ENCODE measurements at places on chromosomes 7 and 10.

- DNase-seq = no peak
Measured at GRCh38 chr7:86776136-86776535, 132.4 kb downstream of the GRM3 start.

DNA sequence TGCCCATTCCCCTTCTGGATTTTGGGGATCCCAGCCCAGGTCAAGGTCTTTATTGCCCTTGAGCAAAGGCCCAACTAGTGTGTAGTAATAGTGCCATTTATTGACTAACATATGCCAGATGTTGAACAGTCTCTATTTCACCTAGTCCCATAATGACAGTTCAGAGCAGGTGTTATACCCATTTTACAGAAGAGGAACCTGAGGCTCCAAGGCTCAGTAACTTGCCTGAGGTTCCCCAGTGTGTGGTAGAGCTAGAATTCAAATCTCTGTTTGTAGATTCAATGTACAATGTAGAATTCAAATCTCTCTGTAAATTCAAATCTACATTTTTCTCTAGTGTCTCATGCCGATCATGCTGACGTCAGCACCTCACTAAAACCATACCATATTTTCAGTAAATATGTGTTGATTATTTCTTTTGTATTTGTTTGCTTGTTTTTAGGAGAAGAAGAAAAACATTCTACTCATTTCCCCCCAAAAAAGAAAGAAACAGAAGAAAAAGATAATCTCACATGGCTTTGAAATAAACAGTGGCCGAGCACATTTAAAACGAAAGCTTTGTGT, 329.7 kb downstream of the PRPF18 start:
- no peak for DNase-seq

DNA sequence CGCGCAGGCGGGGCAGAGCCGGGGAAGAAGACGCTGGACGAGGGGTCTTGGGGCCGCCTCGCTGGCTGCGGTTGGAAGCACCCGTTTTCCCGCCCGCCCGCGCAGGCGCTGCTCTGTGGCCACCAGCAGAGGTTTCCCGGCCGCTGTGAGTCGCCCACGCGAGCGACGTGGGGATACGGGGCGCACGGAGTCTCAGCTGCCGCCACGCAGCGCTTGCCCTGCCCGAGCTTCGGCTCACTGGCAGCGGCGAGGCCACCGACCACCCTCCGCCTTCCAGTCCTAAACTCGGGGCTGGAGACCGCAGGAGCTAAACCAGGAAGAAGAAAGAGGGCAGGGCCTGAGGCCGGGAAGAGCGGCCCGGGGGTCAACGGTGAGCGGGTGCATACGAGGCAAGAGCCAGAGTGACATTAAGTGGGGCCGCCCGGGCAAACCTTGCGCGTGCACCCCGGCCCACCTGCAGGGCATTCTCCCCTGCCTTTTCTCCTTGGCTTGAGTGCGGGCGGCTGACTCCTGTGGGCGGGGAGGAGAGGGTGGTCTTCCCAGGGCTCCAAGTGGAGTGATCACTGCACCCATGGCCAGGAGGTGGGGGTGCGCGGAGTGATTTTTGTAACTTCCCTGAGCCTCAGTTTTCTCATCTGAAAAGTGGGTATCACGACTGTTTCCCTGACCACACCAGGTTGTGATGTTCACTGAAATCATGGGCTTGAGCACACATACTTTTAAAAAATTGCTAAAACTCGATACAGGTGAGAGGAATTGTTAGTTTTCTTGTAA, 7.1 kb upstream of the EMX2 start:
- no peak for DNase-seq

DNA sequence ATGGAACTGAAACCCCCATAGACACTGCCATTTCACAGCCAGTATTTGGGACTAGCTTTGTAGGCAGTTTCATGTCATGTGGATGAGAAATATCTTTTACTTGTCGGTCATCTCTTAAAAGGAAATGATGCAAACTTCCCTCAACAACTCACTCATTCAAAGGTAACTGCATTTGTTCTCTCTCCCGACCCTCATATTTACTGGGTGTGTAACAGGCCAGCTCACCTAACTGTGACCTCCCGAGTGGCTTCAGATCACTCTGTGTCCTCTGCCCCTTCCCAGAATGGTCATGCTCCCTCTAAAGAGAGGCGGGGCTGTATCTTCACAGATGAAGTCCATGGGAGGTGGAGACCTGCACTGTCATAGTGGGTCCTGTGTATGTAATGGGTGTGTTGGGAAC, 14.7 kb downstream of the LRRC18 start:
- DNase-seq = no peak

DNA sequence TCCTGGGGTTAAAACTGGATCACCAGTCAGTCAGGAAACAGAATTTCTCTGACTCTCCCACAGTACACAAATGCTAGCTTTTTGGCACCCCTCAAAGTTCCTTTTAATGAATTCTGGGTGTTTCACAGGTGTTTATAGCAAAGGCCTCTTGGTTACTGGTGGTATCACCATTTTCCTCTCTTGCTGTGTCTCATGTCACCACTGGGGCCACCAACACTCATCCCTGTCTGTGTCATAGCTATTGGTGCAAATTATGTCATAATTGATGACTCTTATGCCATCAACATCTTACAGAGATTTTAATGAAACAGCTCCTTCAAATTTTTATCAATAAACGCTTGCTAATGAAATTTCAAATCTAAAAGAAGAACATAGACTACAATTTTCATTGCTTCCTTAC, 27.7 kb upstream of the OSBPL3 start:
- DNase-seq = no peak

GRCh38 chr7:88566162-88566729, 193.3 kb upstream of the ZNF804B start:
- no peak for DNase-seq

DNA sequence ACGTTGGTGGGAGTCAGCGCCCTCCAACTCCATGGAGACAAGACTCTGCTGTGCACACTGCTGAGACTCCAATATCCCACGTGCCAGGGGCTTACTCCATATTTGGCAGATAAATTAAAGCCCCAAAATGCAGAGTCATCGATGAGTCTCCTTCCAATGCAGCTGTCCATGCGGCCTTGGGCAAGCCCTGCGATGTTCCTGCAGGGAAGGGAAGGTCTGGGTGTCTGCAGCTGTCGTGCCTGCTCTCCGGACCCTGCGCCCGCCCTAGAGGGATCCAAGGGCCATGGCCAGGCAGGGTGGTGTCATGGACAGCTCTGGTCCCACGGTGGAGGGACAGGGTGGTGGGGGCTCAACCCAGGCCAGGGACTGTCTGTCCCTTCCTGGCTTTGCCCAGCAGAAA, 185.2 kb downstream of the PTPRN2 start:
- DNase-seq = no peak

DNA sequence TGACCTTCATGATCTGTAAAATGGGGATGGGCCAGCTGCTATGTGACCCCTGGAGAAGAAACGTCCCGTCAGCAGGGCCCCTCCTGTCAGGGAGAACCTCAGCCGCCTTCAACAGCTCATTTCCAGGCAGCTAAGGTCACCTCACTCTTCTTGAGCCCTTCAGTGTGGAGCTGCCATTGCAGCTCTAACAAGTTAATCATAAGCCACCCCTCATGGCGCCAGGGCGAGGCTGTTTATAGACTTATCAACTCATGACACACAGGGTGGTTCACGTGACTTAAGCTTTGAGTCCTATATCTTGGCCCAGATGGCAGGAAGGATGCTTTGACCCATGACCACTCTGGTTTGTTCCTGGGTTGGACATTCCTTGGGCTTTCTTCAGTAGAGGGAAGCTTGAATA, 315.1 kb downstream of the TNS3 start:
- DNase-seq = no peak

- no peak for DNase-seq
Measured at GRCh38 chr10:88687853-88688467, 18.1 kb upstream of the LIPK start.

DNA sequence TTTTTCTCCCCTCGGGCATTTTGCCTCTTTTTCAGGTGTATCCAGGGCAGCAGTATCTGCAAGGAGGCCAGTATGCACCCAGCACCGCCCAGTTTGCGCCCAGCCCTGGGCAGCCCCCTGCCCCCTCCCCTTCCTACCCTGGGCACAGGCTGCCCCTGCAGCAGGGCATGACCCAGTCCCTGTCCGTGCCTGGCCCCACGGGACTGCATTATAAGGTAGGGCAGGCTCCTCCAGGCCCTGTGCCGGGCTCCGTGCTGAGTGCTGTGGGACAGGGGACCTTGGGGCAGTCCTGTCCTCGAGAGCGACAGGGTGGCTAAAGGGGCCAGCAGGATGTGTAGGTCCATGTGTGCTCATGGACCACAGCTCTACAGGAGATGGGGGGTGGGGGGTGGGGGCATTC, 10.6 kb downstream of the ZMIZ2 start:
- no peak for DNase-seq

DNA sequence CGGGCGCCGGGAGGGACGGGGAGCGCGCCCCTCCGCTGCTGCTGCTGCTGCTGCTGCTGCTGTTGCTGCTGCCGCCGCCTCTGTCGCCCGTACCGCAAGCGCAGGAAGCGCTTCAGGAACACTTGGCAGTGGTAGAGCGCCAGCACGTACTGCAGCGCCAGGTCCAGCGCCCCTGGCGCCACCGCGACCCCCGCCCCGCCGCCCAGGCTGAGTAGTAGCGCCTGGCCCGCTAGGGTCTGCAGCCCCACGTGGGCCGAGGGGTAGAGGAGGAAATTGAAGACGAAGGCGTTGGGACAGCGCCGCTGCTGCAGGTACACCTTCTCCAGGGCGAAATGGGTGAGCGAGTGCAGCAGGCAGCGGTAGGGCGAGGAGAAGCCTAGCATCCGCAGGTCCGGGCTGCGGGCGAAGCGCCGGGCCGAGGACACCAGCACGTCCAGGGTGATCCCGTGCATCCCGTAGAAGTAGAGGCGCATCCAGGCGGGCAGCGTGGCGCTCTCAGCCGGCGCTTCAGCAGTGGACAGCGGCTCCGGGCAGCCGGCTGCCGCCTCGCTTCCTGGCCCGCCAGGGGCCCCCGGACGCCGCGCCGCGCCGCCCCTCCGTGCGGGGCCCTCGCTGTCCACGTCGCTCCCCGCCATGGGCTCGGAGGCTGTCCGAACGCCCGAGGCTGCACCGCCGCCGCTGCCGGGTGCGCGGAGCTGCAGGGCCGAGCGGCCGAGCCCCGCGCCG, at the start of gene TMEM229A:
TSS of gene TMEM229A (minus strand) at position 699 of the 726 bp plus-strand sequence. CDS start at position 635, 64 bp downstream.
- no peak for DNase-seq

GRCh38 chr7:5574770-5575269, 151.2 kb upstream of the TNRC18 start:
- DNase-seq = no peak

GRCh38 chr7:14351167-14351566, 361.7 kb upstream of the ETV1 start:
- DNase-seq = no peak

DNA sequence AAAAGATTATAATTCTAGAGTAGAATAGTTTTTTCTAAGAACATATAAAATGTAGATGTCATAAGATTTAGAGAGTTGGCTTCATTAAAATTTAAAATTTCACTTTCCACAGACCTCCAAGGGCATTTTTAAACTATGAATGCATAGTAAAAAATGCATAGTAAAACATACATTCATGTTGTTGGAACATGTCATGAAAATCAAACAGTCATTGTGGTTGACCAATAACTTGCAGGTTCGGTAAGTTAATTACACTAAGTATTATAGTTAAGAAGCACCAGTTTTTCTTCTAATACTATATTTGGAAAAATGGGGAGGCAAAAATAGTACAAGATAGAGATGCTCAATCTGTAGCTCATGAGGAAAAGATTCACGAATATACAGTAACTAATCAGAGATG, 61.5 kb upstream of the MACROH2A2 start:
- DNase-seq = no peak

- DNase-seq = no peak
Measured at GRCh38 chr7:82050792-82051191, 280.9 kb upstream of the HGF start.

DNA sequence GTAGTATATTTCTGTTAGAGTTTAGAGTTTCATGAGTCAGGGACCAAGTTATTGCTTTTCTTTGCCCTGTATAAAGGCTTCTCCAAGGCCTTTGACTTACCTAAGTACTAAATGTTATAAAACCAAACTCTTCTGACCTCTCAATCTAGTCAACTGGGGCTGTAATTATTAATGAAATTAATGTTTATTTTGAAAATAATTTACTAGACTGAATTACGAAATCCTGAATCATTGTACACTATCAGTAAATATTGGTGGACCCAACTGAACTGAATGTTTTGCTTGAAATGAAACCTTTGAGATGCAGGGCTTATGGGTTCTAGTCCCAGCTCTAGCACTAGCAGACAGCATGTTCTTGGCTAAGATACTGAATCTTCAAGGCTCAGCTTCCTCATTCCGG, 1.7 kb upstream of the CYP2C9 start:
- DNase-seq = no peak

DNA sequence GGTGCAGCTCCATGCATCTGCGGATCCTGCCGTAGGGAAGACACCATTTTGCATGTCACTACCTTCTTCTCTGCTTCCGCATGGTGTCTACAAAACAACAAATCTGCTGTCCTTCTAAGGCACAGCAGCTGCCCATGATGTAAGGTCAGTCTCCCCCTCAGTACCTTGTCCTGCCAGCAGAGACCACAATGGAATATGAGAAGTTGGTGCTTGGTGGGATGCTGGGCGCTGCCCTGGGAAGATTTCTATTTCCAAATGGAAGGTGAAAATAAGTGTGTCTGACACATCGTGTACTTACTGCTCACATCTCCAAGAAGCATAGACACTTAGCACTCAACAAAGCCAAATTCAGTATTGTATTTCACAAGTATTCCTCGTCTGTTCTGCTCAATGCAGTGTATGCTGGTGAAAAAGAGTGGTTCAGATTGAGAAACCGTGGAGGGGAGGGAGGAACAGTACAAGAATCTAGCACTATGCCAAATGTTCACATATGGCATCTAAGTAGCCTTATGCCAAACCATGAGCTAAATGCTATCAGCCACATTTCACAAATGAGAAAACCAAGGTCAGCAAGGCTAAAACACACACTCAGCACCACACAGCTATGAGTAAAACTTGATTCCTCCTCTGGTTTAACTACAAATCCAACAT, 95.0 kb downstream of the GRB10 start:
- no peak for DNase-seq

DNA sequence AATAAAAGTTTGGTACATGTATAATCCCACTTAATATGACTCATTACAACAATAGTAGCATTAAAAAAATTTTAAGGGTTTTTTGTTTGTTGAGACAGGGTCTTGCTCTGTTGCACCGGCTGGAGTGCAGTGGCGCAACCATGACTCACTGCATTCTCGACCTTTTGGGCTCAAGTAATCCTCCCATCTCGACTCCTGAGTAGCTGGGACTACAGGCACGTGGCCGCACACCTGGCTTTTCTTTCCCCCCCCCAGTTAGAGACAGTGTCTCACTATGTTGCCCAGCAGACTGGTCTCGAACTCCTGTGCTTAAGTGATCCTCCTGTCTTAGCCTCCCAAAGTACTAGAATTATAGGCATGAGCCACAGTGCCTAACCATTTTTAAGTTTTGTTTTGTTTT, 40.7 kb downstream of the KMT2C start:
- DNase-seq = no peak

DNA sequence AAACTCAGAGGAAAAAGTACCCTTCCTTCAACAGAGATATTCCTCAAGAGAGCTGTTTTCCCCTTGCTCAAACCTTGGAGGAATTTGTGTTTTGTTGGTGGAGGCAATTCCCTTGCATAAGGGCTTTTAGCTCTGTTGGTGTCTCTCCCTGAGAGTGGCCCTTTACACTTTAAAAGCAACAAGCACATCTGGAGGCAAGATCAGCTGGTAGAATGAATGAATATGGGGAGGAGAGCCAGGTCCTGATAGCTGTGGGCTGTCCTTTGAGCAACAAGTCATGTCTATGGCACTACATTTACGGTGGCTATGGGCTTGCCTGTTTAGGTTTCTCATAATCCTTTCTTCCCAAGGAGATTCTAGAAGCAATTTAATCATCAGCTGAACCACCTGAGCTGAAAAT, 384.0 kb downstream of the SORCS3 start:
- DNase-seq = no peak

- DNase-seq = no peak
Measured at GRCh38 chr7:2922348-2922691, 78.2 kb upstream of the GNA12 start.

- no peak for DNase-seq
Measured at GRCh38 chr7:105796365-105796764, 80.0 kb downstream of the ATXN7L1 start.
